ENCODE measurements at places on chromosomes 2 and 18.

GRCh38 chr2:149456285-149456684, 125.9 kb downstream of the LYPD6 start:
- no peak for DNase-seq
- H3K27me3 ChIP-seq = peaks cover 13% of the 10 kb centered on the region
- no peak overlapping the region for H3K4me3 ChIP-seq
- H3K27ac ChIP-seq = no peak overlapping the region

DNA sequence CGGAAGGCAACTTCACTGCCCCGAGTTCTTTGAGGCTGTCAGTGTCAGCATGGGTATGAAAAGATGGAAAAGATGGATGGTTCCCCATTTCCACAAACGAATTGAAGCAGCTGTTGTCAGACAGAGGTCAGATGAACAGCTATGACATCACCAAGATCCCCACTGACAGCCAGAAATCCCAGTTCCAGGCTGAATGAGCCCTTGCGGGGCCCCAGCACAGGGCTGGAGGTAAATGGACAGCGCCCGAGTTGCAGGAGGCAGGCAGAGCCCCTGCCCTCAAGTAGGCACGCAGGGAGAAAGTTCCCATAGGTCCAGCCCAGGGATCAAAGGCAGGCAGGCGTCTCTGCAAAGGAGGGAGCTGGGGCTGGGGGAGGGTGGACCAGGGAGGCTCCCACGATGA, 169.5 kb upstream of the AGAP1 start:
- no peaks in the 10 kb centered on the region for H3K4me1 ChIP-seq
- H3K27ac ChIP-seq = no peak overlapping the region
- no peak overlapping the region for H3K4me3 ChIP-seq
- peaks cover 16% of the 10 kb centered on the region for H3K27me3 ChIP-seq
- no peak for DNase-seq

- H3K36me3 ChIP-seq = peaks cover 5% of the 10 kb centered on the region
- H3K4me1 ChIP-seq = peaks cover 92% of the 10 kb centered on the region
- H3K27ac ChIP-seq = peak overlapping the region; percentile 95
- H3K4me3 ChIP-seq = peak overlapping the region; percentile 3
- DNase-seq = peak; percentile 56
Observed at GRCh38 chr2:197191940-197192322, 118.6 kb downstream of the ANKRD44 start.

DNA sequence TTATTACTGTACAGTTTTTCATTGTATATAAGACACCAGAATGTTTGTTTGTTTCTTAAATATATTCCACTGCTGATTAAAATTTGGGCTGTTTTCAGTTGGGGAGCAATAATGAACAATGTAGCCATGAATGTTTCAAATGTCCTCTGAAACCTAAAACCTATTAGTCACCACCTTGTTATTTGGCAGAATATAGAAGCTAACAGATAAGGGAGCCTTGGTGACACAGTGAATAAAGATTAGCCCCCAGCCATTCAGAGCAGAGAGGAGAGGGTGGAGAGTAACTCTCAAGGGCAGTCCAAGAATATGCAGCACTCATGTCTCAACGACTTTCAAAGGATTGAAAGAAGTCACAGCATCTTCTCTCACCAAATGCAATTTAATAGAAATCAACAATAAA, 43.1 kb upstream of the ATP8B1 start:
- no peak overlapping the region for H3K4me3 ChIP-seq
- H3K27me3 ChIP-seq = peaks cover 51% of the 10 kb centered on the region
- DNase-seq = no peak
- no peak overlapping the region for H3K27ac ChIP-seq
- H3K36me3 ChIP-seq = no peaks in the 10 kb centered on the region
- H3K4me1 ChIP-seq = peaks cover 16% of the 10 kb centered on the region

DNA sequence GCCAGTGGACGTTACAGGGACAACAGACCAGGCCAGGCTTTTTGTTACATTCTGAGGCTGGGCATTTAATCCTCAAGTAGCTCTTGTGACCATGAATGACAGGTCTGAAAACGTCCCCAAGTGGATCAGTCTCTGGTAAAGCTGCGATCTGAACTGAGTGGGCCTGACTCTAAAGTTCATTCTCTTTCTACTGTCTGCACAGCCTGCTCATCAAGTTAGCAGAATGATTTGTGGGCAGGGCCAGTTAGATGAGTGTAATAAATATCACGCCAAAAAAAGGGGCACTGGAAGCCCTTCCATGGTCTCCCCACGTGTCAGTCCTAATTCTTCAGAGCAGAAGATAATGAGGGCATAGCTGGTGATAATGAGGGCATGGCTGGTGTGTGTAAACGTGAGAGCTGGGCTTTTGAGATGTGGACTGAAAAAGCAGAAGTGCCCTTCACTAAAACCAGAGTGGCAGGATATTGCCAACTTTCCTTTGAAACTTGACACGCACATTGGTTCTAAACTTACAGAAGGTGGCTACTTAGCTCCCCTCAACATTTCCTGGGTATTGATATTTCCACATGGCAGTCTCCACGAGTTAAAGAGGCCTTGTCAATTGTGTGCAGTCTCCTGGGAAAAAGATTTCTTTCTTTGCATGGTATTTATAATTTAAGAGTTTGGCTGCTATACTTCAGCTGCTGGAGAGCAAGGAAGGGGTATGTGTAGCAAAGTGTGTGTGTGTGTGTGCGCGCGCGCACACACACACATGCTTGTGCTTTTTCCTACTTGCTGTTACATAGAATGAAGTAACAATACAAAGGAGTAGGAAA, 72.7 kb upstream of the LYPD6B start:
- no peak overlapping the region for H3K4me3 ChIP-seq
- no peaks in the 10 kb centered on the region for H3K4me1 ChIP-seq
- H3K27me3 ChIP-seq = no peaks in the 10 kb centered on the region
- DNase-seq = no peak
- H3K27ac ChIP-seq = no peak overlapping the region

DNA sequence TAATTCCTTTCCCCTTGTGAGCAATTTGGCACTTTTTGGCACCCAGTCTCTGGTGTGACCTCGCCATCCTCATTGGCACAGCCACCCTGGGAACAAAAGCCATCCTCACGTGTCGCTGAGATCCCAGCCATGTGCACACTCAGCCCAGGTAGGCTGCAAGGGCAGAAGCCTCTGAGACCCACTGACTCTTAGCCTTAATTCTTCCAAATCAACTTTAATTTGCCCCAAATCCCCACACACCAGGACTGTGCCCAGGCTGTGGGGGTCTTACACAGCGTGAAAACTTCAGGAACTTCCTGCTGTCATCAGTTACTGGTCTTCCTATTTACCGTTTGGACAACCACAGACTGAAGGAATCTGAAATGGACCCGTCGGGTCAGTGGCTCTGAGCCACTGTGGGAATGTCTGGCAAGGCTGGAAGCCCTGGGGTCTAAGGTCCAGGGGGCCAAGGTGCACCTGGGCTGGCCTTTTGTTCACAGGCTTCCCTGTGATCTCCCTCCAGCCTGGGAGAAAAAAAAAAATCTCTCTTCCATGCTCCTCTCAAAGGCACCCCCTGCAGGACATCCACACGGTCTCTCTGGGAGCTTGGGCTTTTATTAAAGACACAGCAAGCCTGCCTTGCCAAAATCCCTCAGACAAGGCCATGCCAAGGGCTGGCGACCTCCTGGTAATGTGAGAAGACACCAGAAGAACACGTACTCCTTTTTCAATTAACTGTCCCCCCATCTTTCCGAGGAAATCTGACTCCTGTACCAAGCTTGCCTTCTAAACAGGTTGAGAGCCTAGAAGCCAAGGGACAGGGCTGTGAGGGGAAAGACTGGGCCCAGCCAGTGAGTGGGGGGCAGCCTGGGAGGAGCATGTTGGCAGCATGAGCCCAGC, 42.1 kb upstream of the LAPTM4A start:
- DNase-seq = no peak
- H3K36me3 ChIP-seq = no peaks in the 10 kb centered on the region
- H3K4me1 ChIP-seq = no peaks in the 10 kb centered on the region
- H3K27me3 ChIP-seq = peaks cover 12% of the 10 kb centered on the region

GRCh38 chr2:166413255-166413654, 37.5 kb upstream of the SCN9A start:
- no peaks in the 10 kb centered on the region for H3K27me3 ChIP-seq
- H3K36me3 ChIP-seq = no peaks in the 10 kb centered on the region
- H3K4me1 ChIP-seq = no peaks in the 10 kb centered on the region
- H3K4me3 ChIP-seq = no peak overlapping the region

DNA sequence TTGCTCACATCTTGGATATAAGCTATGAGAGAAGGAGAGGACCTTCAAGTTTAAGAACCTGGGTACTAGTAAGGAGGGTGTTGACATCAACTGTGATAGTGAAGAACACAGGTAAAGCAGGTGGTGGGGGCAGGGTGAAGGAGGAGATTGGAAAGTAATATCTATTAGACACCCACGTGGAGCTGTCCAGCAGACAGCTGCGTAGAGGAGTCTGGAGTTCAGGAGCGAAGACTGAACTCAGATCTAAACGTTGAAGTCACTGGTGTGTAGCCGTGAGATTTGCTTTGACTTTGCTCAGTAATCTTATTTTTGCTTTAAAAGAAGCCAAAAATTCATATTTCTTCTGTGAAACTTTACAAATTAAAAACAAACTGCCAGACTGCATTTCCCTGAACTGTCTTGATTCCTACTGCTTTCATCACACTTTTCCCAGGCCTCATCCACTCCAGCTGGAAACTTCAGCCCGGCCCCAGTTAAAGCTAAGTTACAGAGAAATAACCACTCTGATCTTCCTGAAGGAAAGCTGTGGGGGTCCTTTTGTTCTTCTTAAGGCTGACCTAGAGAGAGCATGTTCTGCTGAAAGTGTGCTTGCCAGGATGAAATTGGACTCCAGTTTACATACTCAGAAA, 533.3 kb downstream of the CNTNAP5 start:
- H3K4me3 ChIP-seq = no peak overlapping the region
- H3K4me1 ChIP-seq = no peaks in the 10 kb centered on the region
- no peaks in the 10 kb centered on the region for H3K36me3 ChIP-seq
- H3K27ac ChIP-seq = no peak overlapping the region

- no peak for DNase-seq
- H3K27me3 ChIP-seq = peaks cover 19% of the 10 kb centered on the region
- no peak overlapping the region for H3K4me3 ChIP-seq
Observed at GRCh38 chr2:41879235-41879916, 168.4 kb upstream of the PKDCC start.

GRCh38 chr18:13471971-13472628, 253.5 kb downstream of the LDLRAD4 start:
- no peak overlapping the region for H3K4me3 ChIP-seq
- H3K27ac ChIP-seq = no peak overlapping the region
- H3K27me3 ChIP-seq = no peaks in the 10 kb centered on the region
- peaks cover 22% of the 10 kb centered on the region for H3K36me3 ChIP-seq

DNA sequence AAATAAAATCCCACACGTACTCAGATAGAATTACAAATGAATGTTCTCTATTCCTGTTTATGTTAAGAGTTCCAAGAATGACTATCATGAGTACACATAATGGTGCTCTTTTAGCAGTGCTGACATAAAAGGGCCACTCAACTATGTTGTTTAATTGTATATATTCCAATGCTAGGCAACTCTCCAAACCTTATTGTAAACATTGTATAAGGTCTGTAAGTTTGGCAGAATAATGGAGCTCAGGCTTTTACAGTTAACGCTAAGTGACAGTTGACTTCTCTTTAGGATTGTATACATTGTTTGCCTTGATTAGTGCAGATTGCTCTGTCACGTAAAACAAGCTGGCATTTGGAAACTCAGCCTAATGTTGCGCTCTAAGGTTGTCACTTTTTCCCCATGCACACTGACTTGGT, 20.8 kb downstream of the RBMS1 start:
- peak overlapping the region; percentile 81 for H3K4me3 ChIP-seq
- peaks cover 88% of the 10 kb centered on the region for H3K4me1 ChIP-seq
- H3K27me3 ChIP-seq = no peaks in the 10 kb centered on the region
- H3K36me3 ChIP-seq = no peaks in the 10 kb centered on the region
- peak overlapping the region; percentile 95 for H3K27ac ChIP-seq

GRCh38 chr2:96315400-96316071, 9.6 kb upstream of the ITPRIPL1 start:
- no peaks in the 10 kb centered on the region for H3K27me3 ChIP-seq
- H3K36me3 ChIP-seq = no peaks in the 10 kb centered on the region
- H3K4me1 ChIP-seq = peaks cover 51% of the 10 kb centered on the region

DNA sequence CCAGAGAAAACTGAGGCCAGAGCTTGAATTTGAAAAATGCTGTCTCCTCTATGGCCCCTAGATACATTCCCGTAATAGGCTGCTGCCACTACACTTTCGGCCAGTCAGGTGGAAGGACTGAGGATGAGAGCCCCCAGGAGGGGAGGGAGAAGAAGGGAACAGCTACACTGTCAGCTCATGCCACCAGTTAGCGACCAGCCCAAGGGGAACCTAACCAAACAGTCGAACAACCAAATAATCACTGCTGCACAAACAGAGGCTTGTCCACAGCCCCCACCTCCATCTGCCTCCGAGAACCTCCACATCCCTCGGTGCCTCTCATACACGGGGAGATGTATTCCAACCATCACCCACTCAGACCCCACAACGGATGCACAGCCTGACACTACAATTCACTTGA, 7.3 kb downstream of the ZNF516 start:
- H3K27ac ChIP-seq = no peak overlapping the region
- no peaks in the 10 kb centered on the region for H3K36me3 ChIP-seq
- DNase-seq = no peak
- peaks cover 29% of the 10 kb centered on the region for H3K4me1 ChIP-seq

DNA sequence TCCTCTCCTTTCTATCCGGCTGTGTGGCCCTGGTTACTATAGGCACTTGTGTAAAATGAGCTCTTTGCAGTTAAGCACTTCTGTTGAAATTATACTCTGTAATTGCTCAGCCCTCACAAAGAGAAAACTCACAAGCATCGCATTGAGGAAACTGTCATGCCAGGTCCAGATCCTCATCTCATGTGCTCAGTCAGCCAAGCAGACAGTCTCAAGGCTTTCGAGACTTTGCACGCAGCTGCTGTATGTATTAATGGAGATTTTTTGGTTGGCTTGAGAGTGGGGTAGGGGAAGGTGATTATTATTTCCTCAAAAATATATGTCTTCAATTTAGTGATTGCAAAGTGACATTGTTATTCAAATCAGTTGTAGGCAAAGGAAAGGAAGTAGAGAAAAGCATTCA, 33.0 kb upstream of the PHLPP1 start:
- no peaks in the 10 kb centered on the region for H3K36me3 ChIP-seq
- DNase-seq = no peak
- no peaks in the 10 kb centered on the region for H3K27me3 ChIP-seq
- H3K4me3 ChIP-seq = no peak overlapping the region
- H3K4me1 ChIP-seq = no peaks in the 10 kb centered on the region
- H3K27ac ChIP-seq = no peak overlapping the region

DNA sequence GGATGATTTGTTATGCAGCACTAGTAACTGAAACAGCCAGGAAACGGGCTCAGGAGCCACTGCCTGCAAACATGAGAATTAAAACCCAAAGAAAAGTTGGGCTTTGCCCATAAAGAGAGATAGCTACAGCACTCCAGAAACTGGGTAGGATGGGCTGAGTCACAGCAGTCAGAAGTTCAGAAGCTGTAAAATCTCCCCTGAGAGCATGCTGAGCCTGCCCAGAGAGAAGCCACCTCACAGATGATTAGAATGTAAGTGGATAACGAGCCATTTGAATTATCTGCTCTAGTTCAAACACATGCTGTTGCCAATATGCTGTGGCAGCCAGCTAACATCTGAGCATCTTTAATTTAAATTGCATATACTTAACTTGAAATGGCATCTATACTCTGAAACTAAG, 388.1 kb upstream of the ACVR2A start:
- H3K36me3 ChIP-seq = no peaks in the 10 kb centered on the region
- no peak overlapping the region for H3K27ac ChIP-seq
- no peak for DNase-seq
- H3K4me1 ChIP-seq = no peaks in the 10 kb centered on the region
- H3K27me3 ChIP-seq = no peaks in the 10 kb centered on the region

All from activated T-cell treated with anti-CD3 and anti-CD28 coated beads, Interleukin-2, amount 50 U/mL, for 72 hours (primary cell).